ENCODE measurements at places on chromosomes 12 and 14. TPM values are rescaled to one million over a fixed set of nuclear protein-coding genes. Genes with fewer than 3 reads are reported as not detected.
A peak's percentile ranks its signal among the peaks of the same experiment; 100 is the strongest.

GRCh38 chr14:89370381-89370780 lies 46.7 kb downstream of the FOXN3 start:
- no peaks in the 10 kb centered on the region for H3K27me3 ChIP-seq
- no peaks in the 10 kb centered on the region for H3K36me3 ChIP-seq
- peaks cover 50% of the 10 kb centered on the region for H3K4me1 ChIP-seq
- H3K27ac ChIP-seq, result peak overlapping the region; percentile 32

DNA sequence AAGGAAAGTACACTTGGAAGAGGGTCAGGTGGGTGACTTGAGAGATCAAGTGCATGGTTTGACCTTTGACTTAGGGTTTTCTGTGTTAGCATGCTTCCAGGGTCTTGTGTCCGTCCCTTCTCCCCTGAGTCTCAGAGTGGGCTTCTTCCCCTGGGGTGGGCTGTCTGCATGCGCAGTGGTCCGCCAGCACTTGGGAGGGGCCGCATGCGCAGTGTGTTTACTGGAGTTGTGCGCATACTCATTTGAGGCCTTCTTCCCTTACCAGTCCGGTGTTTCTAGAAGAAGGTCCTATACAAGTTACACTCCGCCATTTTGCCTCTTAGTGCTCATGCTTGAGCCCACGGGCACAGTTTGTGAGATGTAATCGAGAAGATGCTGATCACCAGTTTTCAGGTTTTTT lies 58.5 kb downstream of the RIN3 start:
- H3K27me3 ChIP-seq, result no peaks in the 10 kb centered on the region
- H3K27ac ChIP-seq, result no peak overlapping the region
- H3K4me3 ChIP-seq, result no peak overlapping the region
- no peaks in the 10 kb centered on the region for H3K36me3 ChIP-seq
- no peak for DNase-seq
- no peaks in the 10 kb centered on the region for H3K4me1 ChIP-seq

DNA sequence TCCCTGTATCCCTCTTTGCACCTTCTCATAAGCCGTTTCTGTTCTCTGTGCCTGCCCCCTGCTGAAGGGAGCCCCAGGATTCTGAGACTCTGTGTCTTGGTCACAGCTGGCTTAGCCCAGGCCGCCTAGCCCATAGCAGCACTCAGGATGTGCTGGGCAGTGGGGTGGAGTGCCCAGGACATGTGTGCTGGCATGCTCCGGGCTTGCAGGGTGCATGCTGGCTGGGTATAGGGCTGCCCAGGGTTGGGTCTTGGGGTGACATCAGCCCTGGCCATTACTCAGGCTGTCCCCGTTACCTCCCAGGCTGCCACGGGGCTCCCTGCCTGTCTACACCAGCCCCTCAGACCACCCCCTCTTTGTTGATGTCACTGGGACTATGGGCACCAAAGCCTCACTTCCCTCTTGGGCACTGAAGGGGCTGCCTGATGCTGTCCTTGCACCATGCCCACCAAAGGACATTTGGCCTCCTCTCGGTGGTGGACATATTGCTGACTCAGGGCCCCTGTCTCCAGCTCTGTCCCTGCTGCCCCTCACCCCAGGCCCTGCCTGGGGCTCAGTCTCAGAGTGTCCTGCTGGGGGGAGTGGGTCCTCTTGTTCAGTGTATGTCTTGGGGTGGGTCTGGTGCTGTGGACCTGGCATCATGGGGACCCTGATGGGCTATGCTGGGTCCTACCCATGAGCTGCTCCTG lies 2.4 kb downstream of the CEP170B start:
- H3K4me1 ChIP-seq, result peaks cover 23% of the 10 kb centered on the region
- no peak overlapping the region for H3K27ac ChIP-seq
- H3K27me3 ChIP-seq, result peaks cover 34% of the 10 kb centered on the region
- H3K4me3 ChIP-seq, result no peak overlapping the region

DNA sequence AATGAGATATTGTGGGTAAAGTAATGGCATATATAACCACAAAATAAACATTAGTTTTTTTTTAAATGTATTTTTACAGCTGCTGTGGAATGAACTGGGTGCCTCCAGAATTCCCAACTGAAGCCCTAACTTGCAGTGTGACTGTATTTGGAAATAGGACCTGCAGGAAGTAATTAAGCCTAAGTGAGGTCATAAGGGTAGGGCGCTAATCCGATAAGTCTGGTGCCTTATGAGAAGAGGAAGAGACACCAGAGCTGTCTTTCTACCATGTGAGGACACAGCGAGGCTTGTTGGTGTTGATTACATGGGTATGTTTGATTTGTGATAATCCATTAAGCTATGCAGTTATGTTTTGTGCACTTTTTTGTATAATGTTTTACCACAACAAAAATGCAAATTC lies 136.8 kb downstream of the TPH2 start:
- no peak overlapping the region for H3K4me3 ChIP-seq
- no peaks in the 10 kb centered on the region for H3K36me3 ChIP-seq
- no peak for DNase-seq

DNA sequence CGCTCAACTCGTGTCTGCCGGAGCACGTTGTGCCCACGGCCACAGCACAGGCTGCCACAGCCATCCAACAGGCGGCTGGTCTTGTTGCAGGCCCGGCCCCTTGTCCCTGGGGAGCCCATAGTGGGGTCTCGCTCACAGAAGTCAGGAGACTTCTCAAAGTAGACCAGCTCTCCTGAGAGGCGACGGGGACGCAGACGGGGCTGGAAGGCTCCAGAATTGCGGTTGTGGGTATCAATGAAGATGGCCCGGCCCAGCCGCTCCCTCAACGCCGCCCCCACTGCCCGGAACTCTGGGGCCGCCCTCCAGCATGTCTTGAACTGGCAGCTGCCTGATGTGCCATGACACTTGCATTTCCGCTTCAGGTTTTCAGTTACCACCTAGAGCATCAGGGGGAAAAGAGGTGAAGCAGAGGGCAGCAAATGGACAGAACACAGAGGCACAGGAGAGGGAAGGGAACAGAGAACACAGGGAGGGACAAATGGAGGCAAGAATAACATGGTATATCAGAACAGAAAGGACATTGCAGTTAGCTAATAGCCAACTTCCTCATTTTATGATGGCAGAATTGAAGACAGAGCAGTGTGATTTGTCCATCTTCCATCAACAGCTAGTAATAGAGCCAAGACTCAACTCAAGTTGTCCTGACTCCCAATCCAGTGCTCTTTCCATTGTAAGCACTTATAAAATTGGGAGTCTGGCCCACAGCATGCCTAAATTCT lies 5.2 kb downstream of the WNT10B start:
- H3K27ac ChIP-seq, result no peak overlapping the region
- peaks cover 17% of the 10 kb centered on the region for H3K4me1 ChIP-seq
- H3K36me3 ChIP-seq, result no peaks in the 10 kb centered on the region
- peaks cover 8% of the 10 kb centered on the region for H3K27me3 ChIP-seq
- no peak overlapping the region for H3K4me3 ChIP-seq

DNA sequence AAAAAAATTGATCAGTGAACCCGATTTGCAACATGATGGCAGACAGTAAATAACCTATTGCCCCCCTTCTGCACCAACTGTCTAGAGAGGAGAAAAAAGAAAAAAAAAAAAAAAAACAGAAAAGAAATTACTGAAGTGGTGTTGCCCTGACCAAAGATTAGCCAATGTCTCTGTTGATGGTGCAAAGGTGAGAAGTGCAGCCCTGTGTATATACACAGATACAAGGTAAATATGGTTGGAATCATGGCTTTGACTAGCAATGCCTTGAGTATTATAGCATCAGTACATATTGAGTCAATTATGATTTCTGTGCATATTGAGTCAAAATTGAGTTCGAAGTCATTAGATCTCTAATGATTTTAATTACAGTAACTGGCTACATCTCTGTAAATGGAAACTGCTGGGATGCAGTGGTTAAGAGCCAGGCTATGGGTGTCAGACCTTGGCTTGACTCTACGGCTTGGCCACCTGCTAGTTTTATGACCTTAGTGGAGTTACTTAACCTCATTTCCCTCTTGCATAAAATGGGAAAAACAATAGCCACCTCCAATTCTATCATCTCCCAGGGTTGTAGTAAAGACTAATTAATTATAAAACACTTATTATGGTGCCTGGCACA lies 51.0 kb downstream of the EGLN3 start:
- no peaks in the 10 kb centered on the region for H3K36me3 ChIP-seq
- no peak for DNase-seq
- no peak overlapping the region for H3K27ac ChIP-seq

The REM2 gene
- polyA plus RNA-seq, result 0.12 TPM

The TSPAN8 gene
- 122 TPM for polyA plus RNA-seq

The LMO3 gene
- polyA plus RNA-seq, result 0.37 TPM

The CYP46A1 gene
- polyA plus RNA-seq, result 0.15 TPM

All from stomach (tissue), 19 donors.